ENCODE measurements at places on chromosomes 16 and 17.

DNA sequence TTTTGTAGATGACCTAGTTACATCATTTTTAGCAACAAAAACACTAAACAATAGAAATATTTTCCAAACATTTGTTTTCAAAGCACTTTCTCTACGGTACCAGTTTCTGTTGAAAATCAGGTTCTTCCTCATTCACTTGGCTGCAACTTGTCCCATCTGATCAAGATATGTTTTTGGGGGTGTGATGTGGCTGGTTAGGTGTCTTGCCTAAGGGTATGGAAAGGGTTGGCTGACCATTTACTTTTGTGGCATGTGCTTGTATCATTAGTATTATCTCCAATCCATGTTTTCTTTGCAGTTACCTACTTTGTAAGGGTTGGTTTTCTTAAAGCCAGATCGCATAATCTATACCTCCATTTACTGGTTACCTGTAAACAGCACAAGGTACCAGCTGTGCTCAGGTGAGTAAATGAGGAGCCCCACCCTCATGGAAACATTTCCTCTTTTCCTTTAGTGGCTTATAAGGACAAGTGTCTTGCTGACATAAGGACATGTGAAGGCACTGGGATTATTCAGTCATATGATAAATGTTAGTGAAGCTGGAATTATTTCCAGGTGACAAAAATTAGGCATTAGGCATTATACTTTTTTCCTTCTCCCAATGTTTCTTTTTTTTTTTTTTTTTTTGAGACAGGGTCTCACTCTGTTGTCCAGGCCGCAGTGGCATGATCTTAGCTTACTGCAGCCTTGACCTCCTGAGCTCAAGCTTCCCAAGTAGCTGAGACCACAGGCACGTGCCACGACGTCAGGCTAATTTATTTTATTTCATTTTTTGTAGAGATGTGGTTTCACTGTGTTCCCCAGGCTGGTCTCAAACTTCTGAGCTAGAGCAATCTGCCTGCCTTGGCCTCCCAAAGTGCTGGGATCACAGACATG, 162.0 kb downstream of the CCDC182 start:
- DNase-seq = no peak

GRCh38 chr17:9854255-9854654, 28.5 kb downstream of the GLP2R start:
- no peak for DNase-seq

- DNase-seq = no peak
Measured at GRCh38 chr17:80647746-80648145, 103.1 kb downstream of the RPTOR start.

DNA sequence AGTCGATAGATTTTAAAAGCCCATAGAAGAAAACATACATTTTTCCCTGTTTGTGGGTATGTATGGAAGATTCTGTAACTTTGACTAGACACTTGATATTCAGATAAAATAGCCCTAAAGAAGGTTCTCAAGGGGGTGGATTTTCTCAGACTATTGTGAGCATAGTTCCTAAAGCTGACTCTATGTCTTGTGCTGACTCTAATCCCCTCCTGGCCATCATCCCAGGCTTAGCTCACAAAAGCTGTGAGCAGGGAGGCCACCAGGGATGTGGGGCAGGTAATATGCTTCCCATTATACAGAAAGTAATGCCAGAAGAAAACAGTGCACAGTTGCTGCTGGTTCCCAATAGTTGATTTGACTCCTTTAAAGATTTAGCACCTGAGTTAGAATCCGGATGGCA, 32.0 kb downstream of the CDH13 start:
- DNase-seq = no peak

GRCh38 chr17:74520790-74521480, 10.3 kb downstream of the CD300LB start:
- no peak for DNase-seq

DNA sequence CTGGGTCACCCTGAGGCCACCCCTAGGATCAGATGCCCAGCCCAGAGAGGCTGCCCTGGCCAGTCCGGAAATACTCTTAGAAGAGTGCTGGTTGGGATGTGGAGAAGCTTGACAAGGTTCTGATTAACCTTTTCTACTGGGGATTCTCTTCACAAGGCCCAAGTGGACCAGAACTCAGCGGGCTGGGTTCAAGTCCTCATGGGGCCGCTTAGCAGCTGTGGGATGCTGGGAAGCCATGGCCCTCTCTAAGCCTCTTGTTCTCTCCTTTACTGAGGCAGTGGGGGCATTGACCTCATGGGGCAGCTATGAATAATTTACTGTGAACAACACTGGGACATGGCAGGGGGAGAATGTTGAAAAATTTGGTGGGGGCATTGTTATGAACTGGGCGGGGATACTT, 92.8 kb downstream of the CYLD start:
- no peak for DNase-seq

GRCh38 chr17:57881783-57882351, 32.0 kb upstream of the MRPS23 start:
- no peak for DNase-seq

DNA sequence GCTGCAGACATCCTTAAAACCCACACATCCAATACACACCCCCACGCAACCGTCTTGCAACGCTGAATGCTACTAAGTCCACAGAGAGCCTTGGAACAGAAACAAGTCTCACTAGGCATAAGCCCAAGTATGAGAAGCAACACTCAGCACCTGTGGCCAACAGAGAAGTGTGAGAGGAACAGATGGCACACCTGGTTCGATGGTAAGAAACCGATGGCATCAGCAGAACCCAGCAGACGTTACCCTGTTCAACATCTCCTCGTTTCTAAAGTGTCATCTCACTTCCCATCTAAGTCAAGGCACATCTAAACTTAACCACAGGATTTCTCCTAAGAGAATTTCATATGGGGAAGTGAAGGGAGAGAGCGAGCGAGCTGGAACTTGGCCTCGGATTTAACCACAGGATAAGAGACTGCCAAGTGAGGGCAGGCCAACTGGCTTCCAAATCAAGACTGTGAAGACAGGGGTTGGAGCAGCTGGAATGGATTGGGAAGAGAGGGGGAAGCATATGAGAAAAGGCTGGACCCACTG, 41.0 kb downstream of the NXPH3 start:
- DNase-seq = peak; percentile 91

GRCh38 chr16:10121897-10122425, 60.3 kb downstream of the GRIN2A start:
- no peak for DNase-seq

DNA sequence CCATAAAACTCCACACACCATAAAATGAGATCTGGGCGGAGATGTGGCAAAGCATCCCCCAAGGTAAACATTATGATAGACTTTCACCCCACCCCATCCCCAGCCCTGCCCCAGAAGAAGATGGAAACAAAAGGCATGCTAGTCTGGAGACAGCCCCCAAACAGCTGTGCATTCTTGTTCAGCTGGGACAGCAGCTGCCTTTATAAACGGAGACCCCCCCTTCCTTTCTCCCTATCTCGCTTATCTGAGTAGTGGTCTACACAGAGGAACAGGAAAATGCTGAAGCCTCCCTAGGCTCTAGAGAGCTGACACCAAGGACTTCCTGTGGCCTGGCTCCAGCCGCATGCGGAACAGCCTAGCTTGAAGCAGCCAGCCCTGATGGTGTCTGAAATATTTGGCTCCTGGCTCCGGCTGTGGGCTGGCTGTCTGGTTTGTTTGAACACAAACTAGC, 190.3 kb upstream of the ANKFN1 start:
- DNase-seq = no peak

- DNase-seq = no peak
Measured at GRCh38 chr16:75080205-75081029, 36.2 kb downstream of the LDHD start.

DNA sequence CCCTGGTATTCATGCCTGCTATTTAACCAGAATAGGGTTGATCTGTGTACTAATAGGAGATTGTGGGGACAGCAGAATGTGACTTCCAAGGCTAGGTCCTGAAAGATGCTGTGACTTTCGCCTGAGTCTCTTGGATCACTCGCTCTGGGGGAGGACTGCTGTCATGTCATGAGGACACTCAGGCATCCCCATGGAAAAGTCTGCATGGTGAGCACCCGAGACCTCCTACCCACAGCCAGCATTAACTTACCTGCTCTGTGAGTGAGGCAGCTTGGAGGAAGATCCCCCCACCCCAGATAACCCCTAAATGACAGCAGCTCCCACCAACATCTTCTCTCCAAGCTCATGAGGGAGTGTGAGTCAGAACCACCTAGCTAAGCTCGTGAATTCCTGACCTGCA, 30.3 kb upstream of the C16orf78 start:
- no peak for DNase-seq

- DNase-seq = no peak
Measured at GRCh38 chr17:38674014-38674748, 576 bp downstream of the EPOP start.

DNA sequence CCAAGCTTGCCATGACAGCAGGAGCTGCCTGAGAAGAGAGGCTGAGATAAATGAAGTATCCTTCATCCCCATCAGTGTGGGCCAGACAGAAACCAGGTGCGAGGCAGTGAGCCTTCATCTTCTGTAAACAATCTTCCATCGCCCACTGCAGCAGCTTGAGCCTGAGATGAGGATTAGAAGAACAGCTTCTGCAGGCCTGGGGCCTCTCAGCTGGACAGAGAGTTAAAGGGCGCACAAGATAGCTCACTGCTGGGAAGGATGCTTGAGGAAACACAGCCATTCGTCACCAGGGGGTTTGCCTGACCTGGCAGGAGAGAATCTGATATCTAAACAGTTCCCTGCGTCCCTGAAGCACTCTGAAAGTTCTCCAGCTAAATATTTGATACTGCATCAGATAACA, 27.1 kb downstream of the HOXB1 start:
- DNase-seq = no peak

DNA sequence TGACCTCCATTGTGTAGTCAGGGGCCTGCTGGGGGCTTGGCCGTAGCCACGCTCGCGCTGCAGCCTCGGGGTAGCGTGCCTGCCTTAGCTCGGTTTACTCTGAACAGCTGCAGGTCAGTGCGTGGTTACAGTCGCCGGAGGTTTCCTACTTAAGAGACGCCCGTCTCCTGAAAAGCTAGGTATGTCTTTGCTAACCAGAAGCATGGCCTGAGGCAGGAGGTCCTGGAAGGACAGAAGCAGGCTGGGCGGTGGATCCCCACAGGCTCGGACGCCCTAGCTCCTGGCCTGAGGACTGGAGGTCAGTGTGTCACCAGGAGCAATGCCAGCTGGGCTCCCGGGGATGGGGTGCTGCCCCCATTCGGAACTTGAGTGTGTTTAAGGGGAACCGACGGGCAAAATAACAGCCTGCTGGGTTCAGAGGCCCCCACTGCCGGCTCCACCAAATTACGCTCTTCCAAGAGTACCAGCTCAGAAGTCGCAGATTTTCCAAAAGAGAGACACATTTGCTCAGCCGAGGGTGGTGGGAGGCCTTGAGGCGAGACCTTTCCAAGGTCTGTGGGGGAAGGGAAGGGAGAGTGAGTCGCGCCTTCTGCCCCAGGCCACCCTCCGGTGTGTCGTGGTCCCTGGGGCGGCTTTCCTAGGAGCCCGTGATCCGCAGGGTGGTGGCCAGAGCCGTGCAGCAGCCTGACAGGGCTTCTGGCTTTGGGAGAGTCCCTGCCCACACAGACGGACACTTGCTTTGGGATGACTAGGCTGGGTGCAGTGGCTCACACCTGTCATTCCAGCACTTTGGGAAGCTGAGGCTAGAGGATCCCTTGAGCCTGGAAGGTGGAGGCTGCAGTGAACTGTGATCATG, 3.9 kb upstream of the GNG13 start:
- no peak for DNase-seq

GRCh38 chr16:87689956-87690465, 75.8 kb downstream of the KLHDC4 start:
- no peak for DNase-seq

DNA sequence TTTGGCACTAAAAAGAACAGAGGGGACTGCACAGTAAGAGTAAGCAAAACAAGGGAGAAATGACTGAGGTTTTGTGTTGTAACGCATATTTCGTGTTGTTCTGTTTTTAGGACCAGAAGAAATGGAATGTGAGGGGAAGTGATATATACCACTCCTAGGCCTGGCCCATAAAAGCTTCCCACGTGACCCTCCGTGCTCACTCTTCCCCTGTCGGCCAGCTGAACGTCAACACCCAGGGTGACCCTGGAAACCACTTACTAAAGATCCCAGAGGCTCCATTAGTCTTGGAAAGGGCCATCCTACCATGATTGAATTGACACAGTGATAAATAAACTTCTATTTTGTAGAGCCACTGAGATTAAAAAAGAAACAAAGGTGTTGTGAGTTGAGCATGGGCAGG, 79.8 kb downstream of the HELZ start:
- DNase-seq = no peak

DNA sequence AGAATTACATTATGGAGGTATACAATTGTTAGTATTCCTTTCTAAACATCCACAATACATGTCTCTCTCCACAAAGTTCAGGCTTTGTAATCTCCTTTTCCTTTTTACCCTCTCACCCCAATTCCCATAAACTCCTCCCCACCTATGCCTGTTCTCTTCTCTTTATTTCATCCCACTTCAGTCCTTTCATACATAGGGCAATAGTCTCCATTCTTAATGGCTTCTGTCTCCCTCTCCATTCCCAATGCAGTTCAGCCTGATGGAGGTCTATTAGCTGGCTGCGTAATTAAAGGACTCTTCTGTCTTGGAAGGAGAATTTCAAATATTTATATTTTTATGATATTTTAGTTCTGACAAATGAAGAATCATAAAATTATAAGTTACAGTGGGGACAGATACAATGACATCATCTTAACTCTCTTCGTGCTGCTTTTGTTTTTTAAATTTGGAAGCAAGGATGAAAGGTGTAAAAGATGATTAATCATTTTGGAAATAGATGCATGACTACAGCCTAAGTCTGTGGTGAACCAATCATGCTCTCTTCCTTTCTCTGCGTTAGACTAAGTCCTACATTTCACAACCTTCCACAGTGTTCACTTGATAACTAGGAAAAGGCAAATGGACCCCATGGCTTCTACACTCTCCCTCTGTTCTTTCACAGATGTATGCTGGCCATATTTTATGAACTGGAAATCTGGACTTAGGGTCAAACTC, 11.2 kb upstream of the FAM20A start:
- DNase-seq = no peak

- no peak for DNase-seq
Measured at GRCh38 chr16:65377195-65377594, 255.3 kb upstream of the CDH11 start.

- no peak for DNase-seq
Measured at GRCh38 chr17:40541873-40542557, 23.3 kb downstream of the CCR7 start.

DNA sequence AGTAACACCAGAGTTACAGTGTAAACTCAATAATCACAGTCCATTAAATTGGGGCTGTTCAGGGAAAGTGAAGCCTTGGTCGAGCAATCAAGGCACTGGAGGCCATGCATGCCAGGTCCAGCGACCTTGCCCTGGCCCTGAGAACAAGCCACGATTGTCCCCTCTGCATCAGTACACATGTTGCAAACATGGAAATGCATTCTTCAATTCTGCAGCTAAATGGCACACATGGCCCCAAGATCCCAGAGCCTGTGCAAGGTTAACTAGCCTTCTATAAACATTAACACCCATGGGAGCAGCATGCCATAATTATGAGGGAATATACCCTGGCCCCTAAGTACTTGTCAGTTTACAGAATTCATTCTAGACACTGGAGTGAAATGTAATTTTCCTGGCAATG, 204.7 kb downstream of the HS3ST3B1 start:
- no peak for DNase-seq

- no peak for DNase-seq
Measured at GRCh38 chr16:17329391-17329790, 141.4 kb downstream of the XYLT1 start.

GRCh38 chr16:47069313-47069712, 74.4 kb downstream of the NETO2 start:
- DNase-seq = no peak

GRCh38 chr16:89367538-89367915, 122.8 kb downstream of the ANKRD11 start:
- DNase-seq = no peak
